ENCODE measurements at places on chromosomes 5 and 9.

DNA sequence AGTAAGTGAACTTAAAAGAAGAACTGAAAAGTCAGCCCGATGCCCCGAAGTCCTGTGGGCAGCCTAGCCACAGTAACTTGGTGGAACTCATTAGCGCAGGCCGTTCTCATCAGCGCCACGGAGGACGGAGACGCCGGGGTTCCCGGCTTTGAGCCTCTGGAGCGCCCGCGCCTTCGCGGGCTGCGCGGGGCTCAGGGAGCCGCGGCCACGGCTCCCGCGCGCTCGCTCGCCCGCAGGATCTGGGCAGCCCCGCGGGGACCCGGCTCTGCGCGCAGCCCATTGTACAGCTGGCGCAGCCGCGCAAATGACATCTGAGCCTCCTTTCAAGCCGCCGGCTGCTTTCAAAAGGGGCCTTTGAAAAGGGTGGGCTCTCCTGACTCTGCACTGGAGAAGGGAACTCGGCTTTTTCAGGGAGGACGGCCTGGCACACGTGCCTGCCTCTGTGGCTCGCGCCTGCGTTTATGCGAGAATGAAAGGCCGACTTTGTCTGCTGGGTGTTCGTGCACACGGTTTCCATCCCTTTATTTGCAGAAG is 40.7 kb downstream of the TLR4 start:
- DNase-seq, result no peak

DNA sequence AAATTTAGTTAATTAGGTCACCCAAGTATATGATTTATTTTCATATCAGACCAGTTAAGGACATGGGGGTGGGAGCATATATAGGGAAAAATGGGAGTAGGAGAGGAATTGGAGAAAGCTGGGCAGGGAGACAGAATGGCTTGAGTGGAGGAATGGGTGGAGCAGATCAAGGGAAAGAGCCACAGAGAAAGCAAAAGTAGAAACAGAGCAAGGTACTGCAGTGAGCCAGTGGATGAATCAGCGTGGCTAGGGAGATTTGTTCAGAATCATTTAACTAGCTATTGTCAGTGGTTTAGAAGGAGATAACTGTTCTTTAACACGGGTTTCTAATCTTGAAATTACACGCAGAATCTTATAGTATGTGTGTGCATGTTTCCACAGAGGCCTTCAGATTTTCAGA is 37.4 kb downstream of the SNX24 start:
- DNase-seq, result no peak

- DNase-seq, result no peak
Measured at GRCh38 chr5:146860213-146860893, 18.2 kb downstream of the PPP2R2B start.

GRCh38 chr5:61653807-61654580 is 321.9 kb downstream of the ZSWIM6 start:
- DNase-seq, result no peak

DNA sequence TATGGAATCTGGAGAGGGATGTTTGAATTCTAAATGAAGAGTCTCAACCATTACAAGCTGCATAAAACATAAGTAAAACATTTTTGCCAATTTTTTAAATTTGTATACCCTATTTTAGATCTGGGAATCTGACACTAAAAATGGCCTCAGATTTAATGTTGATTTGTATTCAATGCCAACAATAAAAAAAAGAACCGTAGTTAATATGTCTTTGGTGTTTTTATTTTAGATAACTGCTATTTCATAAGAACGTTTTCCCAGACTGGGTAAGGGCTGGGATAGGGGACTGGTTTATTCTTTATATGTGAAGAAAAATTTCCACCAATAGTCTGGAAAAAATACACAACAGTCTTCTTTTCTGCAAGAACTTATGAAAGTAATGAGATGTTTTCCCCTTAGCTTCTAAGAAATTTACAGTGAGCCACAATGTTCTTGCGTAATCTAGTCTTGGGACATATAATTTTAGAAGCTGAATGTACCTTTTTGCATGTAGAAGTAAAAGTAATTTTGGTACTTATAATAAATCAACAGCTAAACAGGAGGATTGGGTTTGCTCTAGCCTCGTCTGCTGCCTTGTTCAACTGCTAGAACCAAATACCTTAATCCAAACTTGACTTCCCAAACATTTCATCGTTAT is 244.6 kb upstream of the EFNA5 start:
- DNase-seq, result no peak

- no peak for DNase-seq
Measured at GRCh38 chr5:171593976-171594375, 174.5 kb downstream of the FGF18 start.

- DNase-seq, result no peak
Measured at GRCh38 chr5:115100319-115100955, 69.3 kb downstream of the TRIM36 start.

DNA sequence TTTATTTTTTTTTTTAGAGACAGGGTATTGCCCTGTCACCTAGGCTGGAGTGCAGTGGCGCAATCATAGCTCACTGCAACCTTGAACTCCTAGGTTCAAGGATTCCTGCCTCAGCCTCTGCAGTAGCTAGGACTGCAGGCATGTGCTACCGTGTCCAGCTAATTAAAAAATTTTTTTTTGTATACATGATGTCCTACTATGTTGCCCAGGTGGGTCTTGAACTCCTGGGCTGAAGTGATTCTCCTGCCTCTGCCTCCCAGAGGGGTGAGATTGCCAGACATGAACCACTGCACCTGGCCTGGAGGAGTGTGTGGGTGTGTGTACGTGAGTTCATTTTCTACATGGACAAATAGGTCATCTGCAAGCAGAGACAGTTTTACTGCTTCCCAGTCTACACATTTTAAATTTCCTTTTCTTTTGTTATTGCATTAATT is 33.8 kb downstream of the JMY start:
- no peak for DNase-seq

- DNase-seq, result no peak
Measured at GRCh38 chr5:151721812-151722391, 35.2 kb upstream of the SPARC start.

- peak; percentile 56 for DNase-seq
Measured at GRCh38 chr9:131773911-131774379, 34.1 kb upstream of the RAPGEF1 start.

GRCh38 chr5:50744776-50745175 is 78.3 kb downstream of the PARP8 start:
- no peak for DNase-seq

DNA sequence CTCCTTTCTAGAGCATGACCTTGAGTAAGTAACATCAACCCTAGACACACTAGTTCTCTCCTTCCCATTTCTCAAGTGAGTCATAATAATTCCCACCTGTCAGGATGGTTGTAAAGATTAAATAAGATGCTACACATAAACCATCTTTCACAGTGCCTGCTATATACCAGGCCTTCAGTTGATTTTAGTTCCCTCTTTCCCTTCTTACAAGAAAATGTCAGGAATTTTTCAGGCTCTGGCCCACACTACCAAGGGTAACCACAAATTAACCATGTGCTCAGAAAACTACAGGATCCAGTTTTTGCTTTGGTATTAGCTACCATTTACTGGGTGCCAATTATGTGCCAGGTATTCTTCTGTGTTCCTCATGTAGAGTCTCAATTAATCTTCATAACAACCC is 42.7 kb upstream of the RARS1 start:
- no peak for DNase-seq

GRCh38 chr5:59674763-59675162 is 218.8 kb downstream of the PDE4D start:
- no peak for DNase-seq

- DNase-seq, result no peak
Measured at GRCh38 chr5:174601946-174602345, 122.4 kb upstream of the MSX2 start.

- DNase-seq, result no peak
Measured at GRCh38 chr5:40521925-40522324, 157.8 kb upstream of the PTGER4 start.

DNA sequence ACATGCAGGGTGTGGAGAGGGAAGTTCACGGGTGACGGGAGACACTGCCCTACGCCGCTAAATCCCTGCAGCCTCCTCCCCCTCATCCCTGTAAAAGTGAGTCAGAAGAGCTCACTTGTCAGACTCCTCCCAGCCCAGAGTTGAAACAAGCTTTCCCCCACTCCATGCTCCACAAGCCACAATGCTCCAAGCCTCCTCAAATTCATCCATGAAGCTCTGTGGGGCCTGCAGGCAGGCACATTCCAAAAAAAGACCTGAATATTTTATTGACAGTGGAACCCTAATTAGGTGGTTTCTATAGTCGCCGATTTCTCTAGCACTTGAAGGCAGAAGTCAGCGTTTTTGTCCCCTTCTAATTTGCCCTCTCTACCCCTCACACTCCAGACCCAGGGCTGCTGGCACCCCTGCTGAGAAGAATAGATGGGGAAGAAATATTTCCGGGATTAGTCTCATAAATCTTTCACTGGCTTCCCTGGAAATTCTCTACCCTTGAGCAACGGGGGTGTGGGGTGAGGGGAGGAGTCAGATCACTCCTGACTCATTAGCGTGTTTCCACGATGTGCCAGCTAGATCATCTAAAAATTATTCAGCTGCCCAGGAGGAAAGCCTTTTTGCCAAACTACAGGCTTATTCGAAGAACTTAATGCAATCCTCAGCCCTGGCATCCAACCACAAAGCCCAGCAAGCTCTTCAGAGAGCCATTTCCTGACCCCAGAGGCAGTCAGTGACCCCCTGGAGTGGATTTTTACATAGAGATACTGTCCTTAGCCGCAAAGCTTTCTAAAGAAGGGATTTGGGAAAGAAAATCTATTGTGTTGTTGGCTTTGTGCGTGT is 97.1 kb downstream of the ENC1 start:
- DNase-seq, result no peak

- DNase-seq, result no peak
Measured at GRCh38 chr5:178416919-178417318, 173.3 kb downstream of the COL23A1 start.

GRCh38 chr5:36414869-36415282 is 113.2 kb upstream of the RANBP3L start:
- peak; percentile 16 for DNase-seq

- DNase-seq, result no peak
Measured at GRCh38 chr5:153700940-153701339, 210.5 kb downstream of the GRIA1 start.

- no peak for DNase-seq
Measured at GRCh38 chr5:2591777-2592453, 159.6 kb downstream of the IRX2 start.

- no peak for DNase-seq
Measured at GRCh38 chr9:99431103-99431502, 209.0 kb downstream of the SEC61B start.

DNA sequence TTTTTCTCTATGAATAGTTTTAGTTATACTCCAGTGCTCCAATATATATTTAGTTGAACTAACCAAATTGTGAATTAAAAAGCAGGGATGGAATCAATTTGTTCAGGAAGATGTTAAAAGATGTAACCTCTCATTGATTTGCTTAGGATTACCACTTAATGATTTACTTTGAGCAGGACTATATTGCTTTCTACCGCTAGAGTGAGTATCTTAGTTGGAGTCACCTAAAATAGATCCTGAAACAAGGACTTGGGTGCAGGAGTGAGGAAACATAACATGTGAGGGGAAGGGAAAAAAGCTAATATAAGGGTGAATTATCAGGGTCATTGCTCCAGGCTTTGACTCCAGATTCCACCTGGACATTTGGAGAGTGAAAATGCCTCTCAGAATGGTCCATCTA is 2277.4 kb upstream of the C9orf72 start:
- no peak for DNase-seq

GRCh38 chr5:126982926-126983873 is 47.2 kb downstream of the MARCHF3 start:
- DNase-seq, result no peak

DNA sequence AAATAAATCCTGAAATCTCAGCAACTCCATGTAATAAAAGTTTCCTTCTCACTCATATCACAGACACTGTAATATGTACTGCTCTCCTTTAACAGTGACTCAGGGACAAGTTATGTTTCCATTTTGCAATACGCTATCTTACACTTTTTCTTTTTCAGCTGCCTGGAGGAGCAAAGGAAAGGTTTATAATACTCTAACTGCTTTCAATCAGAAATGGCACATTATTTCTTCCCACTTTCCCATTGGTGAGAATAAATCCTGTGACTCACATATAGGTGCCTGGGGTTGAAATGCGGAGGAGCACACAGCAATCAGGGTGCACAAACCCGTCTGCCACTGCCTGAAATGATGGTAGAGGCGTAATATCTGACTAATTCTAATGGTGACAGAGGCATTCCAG is 186.6 kb downstream of the HINT1 start:
- DNase-seq, result no peak

DNA sequence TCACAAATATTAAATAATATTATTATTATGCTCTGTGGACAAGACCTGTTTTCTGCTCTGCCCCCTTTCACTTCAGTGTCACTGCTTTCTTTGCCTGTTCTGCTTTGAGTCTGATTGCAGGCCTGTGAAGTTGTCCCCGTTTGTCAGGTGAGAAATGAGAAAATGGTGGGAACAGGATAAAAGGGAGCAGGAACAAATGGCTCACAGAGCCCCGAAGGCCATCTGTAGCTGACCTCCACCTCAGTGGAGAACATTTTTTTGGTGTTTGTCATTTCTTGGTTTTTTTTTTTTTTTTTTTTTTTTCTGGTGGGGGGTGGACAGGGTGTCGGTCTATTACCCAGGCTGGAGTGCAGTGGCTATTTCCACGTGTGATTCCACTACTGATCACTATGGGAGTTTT is 13.2 kb upstream of the S100Z start:
- DNase-seq, result no peak

- DNase-seq, result no peak
Measured at GRCh38 chr5:126462239-126463014, 39.2 kb downstream of the GRAMD2B start.

- DNase-seq, result no peak
Measured at GRCh38 chr9:136868644-136869043, 2.5 kb upstream of the EDF1 start.

- DNase-seq, result no peak
Measured at GRCh38 chr5:58403822-58404433, 56.0 kb downstream of the PLK2 start.
